ENCODE measurements at places on chromosomes 2 and 18.

GRCh38 chr2:197673606-197674005, 1.8 kb downstream of the RFTN2 start:
- no peak for DNase-seq

- DNase-seq, result no peak
Observed at GRCh38 chr2:88826399-88826798, 134.9 kb downstream of the RPIA start.

GRCh38 chr2:220781622-220782241, 790.4 kb downstream of the EPHA4 start:
- DNase-seq, result no peak

DNA sequence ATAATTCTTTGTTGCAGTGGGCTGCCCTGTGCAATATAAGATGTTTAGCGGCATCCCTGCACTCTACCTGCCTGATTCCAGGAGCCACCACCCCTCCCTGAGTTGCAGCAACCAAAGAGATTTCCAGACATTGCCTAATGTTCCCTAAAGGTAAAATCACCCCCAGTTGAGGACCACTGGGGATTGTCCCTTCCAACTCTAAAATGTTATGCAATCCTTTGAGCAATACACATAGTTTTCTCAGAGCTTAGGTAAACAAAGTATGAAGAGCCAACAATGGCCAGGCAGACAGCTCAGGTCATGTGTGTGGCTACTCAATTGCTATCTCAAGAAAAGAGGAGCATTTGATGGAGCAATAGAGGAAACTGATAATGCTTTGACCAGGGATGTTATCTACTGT, 87.0 kb downstream of the XDH start:
- DNase-seq, result no peak

DNA sequence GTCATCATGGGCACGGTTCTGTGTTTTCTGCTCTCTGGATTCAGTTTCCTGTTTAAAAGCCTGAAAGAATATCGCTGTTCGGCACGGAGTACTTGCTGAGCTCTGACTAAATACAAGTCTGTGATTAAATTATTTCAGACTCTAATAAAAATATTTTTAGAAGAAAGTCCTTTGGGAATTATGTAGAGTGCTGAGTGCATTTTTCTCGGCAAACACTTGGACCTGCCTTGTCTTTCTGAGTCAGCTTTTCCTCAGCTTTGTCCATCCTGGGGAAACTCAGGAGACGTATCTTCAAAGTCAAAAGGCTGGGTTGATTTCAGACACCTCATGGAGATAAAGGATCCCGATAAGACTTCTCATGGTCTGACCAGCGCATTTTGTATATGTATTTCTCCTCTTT, 45.9 kb downstream of the IL1R2 start:
- DNase-seq, result no peak

DNA sequence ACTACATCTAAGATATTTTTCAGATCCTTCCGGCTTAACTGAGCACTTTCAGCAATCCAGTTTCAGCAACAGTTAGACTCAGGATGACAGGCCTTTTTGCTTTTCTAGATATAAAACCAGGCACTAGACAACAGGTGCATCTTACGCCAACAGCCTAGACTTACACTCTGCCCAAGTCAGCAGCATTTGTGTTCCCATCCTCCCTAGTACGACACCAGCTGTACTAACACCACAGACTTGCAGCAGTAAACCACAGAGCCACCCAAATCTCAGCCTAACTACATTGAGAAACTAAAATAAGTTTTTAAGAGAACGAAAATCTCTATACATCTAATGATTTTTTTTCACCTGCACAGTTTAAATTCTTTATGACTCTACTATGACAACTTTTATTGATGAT, 89.9 kb upstream of the DNMT3A start:
- DNase-seq, result no peak

DNA sequence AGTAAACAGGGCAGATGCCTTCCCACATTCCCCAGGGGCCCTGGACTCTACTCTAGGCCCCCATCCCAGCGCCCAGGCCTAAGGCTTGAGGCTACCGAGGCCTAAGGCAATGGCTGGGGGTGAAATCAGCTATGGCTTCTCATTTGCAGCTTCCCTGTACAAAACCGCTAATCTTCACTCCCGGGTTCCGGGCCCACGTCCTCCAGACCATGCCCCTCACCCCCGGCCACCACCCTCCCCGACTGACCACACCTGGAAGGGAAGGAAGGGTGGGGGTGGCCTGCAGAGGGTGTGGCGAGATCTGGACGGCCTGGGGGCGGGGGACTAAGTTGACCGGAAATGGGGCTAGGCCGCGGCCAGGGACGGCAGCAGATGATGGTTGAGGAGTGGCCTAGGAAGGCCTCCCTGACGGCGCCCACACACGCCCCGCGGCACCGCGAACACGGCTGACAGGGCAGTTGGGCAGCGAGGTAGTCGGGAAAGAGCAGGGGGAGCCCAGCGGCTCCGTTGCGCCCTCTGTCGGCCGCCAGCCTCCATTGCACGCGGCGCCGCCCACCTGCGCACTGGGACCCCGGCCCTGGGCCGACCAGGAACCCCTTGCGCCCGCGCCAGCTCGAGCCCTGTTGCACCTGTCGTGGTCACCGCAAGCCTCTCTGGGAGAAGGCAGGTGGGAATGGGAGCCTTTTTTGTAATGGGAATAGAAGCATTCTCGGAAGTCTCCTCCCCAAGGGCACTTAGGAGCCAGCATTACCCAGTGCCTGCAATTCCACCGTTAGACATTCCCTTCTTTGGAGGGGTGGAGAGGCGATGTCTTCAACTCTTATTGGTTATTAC, 117.1 kb upstream of the STPG4 start:
- DNase-seq, result peak; percentile 26

DNA sequence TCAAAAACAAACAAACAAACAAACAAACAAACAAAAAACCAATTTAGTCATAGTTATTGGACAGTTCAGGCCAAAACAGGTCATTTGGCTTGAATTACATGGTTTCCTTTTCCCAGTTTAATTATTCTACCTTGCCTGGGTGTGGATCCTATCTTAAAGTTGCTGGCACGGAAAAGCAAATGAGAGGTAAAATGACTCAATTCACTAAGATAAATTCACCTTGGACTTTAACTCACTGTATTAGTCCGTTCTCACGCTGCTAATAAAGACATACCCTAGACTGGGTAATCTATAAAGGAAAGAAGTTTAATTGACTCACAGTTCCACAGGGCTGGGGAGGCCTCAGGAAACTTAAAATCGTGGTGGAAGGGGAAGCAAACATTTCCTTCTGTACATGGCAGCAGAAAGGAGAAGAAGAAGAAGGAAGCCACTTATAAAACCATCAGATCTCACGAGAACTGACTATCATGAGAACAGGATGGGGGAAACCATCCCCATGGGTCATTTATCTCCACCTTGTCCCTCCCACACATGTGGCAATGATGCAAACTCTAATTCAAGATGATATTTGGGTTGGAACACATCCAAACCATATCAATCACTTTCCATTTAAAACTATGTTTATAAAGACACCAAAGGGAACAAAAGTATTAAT, 22.5 kb upstream of the TRAPPC8 start:
- no peak for DNase-seq

DNA sequence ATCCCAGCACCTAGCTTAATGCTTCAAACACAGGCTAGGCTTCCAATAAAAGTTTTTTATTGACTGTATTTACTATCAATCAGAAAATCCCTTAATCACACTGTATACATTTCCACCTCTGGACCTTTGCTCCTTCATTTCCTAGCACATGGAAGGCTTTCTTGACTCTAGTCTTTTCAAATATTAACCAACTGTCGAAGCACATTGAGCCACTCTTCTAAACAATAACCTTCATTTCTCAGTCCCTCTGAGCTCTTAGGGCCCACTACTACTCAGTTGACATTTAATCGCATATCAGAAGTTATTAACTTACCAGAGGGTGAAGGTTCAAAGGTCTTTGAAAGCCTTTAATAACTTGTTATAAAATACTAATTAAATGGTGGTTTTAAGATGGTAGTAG, 37.4 kb downstream of the CERKL start:
- no peak for DNase-seq

- no peak for DNase-seq
Observed at GRCh38 chr18:22314001-22314400, 103.7 kb downstream of the CTAGE1 start.

GRCh38 chr2:187906021-187906420, 351.8 kb upstream of the TFPI start:
- DNase-seq, result no peak

- DNase-seq, result no peak
Observed at GRCh38 chr2:83874712-83875430, 584.2 kb downstream of the SUCLG1 start.

GRCh38 chr2:158251356-158251755, 149.7 kb downstream of the UPP2 start:
- no peak for DNase-seq

GRCh38 chr18:468955-469790, 31.3 kb downstream of the COLEC12 start:
- DNase-seq, result no peak

DNA sequence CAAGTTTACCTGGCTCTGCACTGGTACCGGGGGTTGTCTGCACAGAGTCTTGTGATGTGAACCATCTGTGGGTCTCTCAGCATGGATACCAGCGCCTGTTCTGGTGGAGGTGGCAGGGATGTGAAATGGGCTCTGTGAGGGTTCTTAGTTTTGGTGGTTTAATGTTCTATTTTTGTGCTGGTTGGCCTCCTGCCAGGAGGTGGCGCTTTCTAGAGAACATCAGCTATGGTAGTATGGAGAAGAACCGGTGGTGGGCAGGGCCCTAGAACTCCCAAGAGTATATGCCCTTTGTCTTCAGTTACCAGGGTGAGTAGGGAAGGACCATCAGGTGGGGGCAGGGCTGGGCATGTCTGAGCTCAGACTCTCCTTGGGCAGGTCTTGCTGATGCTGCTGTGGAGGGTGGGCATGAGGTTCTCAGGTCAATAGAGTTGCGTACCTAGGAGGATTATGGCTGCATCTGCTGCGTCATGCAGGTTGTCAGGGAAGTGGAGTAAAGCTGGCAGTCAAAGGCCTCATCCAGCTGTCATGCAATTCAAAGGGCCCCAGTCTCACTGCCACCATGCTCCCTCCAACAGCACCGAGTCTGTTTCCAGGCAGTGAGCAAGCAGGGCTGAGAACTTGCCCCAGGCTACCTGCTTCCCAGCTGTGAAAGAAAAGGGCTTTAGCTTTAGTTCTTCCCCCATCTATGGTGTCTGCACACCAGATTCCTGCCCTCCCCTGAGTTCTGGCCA, 278.0 kb downstream of the METTL4 start:
- no peak for DNase-seq

- DNase-seq, result no peak
Observed at GRCh38 chr2:208069186-208069585, 43.9 kb upstream of the PLEKHM3 start.

- DNase-seq, result no peak
Observed at GRCh38 chr2:216119146-216119545, 10.0 kb downstream of the XRCC5 start.

DNA sequence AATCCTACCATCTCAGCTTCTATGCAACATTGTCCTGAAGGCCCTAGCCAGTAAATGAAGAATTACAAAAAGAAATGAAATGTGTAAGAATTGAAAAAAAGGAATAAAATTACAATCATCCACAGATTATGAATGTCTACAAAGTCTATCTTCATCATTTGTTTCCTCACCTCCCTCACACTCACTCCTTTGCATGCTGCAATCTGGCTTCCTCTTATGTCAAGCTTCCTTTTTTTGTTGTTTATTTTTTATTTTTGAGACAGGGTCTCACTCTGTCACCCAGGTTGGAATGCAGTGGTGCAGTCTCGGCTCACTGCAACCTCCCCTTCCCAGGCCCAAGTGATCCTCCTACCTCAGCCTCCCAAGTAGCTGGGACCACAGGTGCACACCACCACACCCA, 129.0 kb downstream of the CABYR start:
- no peak for DNase-seq

GRCh38 chr18:79952996-79953559, 1.6 kb upstream of the SLC66A2 start:
- no peak for DNase-seq

- DNase-seq, result peak; percentile 88
Observed at GRCh38 chr2:96146153-96146880, 1.1 kb upstream of the DUSP2 start.

- no peak for DNase-seq
Observed at GRCh38 chr2:43840965-43841364, 2.2 kb downstream of the ABCG8 start.

GRCh38 chr18:62539284-62540165, 16.7 kb downstream of the ZCCHC2 start:
- DNase-seq, result no peak

- DNase-seq, result no peak
Observed at GRCh38 chr2:152086231-152086630, 12.6 kb downstream of the CACNB4 start.

GRCh38 chr18:13539050-13539449, 187.3 kb downstream of the FAM210A start:
- no peak for DNase-seq

DNA sequence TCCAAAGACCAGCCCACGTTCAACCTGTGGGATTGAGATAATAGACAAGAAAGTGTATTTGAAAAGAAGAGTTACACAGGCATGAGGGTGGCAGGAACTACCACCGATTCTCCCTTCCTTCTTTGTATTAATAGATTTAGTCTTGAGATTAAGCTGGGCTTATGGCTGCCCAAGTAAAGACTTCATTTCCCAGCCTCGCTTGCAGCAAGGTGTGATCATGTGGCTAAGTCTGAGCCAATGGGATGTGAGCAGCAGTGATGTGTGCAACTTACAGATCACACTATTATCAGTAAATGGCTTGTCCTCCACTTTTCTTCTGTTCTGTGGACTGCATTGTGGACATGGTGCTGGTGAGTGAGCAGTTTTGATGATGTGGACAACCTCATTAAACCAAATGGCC, 101.7 kb downstream of the POLR1A start:
- DNase-seq, result no peak

- no peak for DNase-seq
Observed at GRCh38 chr2:80489717-80490116, 185.2 kb upstream of the LRRTM1 start.

DNA sequence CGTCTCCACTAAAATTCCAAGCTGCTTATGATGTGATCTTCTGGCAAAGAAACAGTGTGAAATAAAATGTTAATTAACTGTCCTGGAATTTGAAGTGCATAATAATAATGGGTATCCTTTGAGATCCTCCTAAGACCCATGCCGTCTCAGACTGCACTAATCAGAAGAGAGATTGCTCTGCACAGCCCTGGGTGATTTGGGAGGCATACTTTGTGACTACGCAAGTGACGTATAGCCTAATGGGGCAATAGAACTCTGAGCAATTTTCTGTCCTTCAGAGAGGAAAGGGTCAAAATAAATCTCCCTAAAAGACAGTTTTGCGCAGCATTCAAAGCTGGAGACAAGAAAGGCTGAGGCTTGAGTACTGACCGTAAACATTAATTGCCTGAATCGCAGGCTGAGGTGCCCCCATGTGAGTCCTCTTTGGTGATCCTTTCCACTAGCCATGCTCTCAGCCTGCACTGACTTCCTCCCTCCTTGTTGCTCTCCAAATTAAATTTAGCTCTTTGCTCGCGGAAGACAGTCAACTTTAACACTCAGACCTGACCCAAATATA, 76.0 kb downstream of the DPP4 start:
- DNase-seq, result no peak

- no peak for DNase-seq
Observed at GRCh38 chr2:160984426-160985077, 175.7 kb upstream of the TANK start.

Data from activated CD4-positive, alpha-beta T cell treated with anti-CD3 and anti-CD28 coated beads, Interleukin-2, amount 50 U/mL, for 24 hours (primary cell).